ENCODE measurements at places on chromosomes 6 and 20.

DNA sequence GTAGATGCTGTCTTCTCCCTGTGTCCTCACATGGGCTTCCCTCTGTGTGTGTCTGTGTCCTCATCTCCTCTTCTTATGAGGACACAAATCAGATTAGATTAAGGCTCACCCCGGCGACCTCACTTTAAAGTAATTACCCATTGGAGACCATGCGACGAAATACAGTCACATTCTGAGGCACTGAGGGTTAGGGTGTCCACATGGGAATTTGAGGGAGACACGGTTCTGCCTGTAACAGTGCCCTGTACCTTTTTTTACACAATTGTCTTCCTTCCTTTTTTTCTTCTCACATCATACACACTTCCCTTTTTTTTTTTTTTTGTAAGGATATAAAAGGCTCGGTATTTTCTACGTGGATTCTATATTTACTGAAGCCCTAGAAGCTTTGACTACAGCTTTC, 48.9 kb downstream of the DEK start:
- DNase-seq, result peak; percentile 60

DNA sequence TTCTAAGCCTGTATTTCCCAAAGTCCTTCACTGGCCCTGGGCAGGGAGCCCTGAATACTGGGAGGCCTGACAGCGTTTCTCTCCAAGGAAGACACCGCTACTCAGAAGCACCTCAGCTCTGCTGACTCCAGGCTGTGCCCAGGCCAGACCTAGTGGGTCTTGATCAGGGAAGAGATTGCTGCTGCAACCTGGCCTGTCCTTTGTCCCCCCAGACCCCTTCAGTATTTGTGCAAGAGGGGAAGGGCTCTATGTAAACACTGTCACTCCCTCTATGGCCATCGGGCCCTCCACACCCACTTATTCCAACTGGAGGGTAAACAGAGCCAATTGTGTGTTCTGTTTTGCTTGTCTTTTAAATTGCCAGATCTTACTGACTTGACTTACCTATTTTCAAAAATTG, 20.6 kb downstream of the PLEKHG1 start:
- DNase-seq, result no peak

- no peak for DNase-seq
Observed at GRCh38 chr20:46802722-46803121, 91.9 kb upstream of the EYA2 start.

DNA sequence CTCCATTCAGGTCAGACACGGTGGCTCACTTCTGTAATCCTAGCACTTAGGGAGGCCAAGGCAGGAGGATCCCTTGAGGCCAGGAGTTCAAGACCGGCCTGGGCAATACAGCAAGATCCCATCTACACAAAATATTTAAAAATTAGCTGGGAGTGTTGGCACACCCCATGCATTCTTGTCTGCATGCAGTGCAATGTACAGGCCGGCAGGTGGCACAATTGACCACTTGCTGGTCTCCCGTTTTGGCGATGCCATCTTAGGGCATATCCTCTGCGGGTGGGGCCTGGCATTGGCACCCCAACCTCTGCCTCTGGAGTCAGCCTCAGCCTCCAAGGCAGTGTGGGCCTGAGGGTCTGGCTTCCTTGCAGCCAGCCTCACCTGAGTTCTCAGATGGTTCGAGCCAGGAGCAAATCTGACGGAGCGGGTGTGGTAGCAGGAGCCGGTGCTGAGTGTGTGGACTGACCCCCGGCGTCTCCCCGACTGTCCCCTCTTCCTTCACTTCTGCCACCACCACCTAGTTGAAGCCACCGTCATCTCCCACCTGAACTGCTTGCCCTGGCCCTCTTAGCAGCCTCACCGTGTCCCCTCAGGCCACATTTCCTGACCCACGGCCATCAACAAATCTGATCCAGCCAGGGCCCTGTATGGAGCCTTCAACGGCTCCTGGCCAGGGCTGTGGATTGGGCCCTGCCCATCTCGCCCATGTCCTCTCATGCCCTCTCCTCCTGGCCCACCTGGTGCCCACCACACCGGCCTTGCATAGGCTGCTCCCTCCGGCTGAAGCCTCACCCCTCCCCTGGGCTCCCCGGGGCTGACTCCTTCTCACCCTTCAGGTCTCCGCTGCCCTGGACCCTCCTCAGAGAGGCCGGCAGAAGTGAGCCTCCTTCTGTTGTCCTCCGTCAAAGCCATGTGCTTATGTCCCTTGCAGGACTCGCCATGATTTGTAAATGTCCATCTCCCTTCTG, 44.0 kb downstream of the EFCAB8 start:
- peak; percentile 62 for DNase-seq

DNA sequence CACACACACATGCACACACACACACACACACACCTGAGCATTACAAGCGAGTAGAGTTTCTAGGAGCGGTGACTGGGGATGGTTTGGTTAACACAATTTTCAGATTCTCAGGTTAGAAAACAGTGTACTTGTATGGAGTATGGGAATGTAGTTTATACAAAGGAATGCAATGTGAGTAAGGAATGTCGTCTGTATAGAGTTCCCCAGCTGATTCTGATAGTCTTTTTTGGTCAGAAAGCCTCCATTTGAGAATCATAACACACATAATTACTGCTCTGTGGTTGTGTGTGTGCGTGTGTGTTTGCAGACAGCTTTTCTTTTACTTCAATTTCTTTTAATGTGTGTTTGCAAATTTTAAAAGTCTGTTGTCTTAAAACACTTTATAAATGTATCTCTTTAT, 93.2 kb downstream of the MYO6 start:
- no peak for DNase-seq

- peak; percentile 22 for DNase-seq
Observed at GRCh38 chr6:506508-506907, 115.0 kb downstream of the IRF4 start.

DNA sequence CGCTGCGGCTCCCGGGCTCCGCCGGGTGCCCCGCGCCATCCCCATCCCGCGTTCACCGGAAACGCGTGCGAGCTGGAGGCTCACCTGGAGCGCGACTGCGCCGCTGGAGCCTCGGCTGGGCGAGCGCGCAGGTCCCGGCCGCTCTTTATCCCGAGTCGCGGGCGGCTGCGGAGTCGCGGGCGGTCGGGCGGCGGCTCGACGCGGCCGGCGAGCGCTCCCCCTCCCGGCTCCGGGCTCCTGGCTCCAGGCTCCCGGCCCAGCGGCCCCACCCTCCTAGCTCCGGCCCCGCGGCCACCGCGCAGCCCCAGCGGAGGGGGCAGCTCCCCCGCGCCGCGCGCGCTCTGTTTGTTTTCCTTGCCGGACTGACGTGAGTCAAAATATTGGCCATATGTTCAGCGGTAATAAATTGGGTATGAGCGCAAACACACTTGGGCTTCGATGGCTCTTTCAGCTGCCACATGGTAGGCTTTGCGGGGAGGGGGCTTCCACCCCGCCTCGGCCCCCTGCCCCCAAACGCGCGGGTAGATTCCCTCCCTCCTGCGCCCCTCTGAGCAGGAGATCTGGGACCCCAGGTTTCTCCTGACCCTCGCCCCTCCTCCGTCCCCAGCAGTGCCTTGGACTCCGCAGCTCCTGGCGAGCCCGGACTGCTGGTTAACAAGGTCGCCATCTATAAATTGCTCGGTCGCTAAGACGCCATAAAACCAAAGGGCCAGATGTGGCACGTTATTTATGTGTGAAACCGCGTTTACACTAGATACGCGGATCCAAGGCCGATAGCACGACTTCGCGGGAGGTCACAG, 8.8 kb upstream of the NKX2-2 start:
- no peak for DNase-seq

DNA sequence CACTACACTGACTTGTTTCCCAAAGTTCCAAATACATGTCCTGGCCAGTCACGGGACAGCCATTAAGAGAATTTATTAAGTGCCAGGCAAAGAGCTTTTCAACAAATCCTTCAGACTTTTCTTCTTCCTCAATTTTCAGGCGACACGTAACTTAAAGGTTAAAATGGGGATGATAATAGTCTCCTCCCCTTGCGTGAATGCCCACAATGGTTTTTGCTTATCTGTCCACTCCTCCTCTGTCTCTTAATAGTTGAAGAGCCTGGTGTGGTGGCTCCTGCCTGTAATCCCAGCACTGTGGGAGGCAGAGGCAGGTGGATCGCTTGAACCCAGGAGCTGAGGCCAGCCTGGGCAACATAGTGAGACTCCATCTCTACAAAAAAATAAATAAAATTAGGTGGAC, 11.4 kb upstream of the PARD6B start:
- DNase-seq, result no peak

DNA sequence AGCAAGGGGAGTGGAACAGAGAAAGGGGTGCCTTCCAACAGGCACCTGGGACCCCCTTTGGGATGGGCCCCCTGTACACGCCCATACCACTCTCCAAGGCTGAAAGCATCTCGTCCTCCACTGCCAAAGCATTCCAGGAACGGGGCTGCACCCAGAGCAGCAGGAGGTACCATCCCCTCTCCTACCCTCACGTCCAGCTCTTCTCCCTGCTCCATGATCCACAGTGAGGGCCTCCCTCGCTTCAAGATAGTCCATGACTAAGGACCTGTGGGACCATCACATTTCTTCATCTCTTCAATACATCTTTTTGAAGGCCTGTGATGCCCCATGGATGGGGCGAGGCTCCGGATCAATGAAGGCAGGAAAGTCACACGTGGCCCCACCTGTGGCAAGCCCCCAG, 209.9 kb downstream of the ANKRD60 start:
- no peak for DNase-seq

GRCh38 chr6:81054036-81054435, 698.4 kb downstream of the TENT5A start:
- no peak for DNase-seq

- DNase-seq, result no peak
Observed at GRCh38 chr6:15826814-15827318, 164.0 kb upstream of the DTNBP1 start.

DNA sequence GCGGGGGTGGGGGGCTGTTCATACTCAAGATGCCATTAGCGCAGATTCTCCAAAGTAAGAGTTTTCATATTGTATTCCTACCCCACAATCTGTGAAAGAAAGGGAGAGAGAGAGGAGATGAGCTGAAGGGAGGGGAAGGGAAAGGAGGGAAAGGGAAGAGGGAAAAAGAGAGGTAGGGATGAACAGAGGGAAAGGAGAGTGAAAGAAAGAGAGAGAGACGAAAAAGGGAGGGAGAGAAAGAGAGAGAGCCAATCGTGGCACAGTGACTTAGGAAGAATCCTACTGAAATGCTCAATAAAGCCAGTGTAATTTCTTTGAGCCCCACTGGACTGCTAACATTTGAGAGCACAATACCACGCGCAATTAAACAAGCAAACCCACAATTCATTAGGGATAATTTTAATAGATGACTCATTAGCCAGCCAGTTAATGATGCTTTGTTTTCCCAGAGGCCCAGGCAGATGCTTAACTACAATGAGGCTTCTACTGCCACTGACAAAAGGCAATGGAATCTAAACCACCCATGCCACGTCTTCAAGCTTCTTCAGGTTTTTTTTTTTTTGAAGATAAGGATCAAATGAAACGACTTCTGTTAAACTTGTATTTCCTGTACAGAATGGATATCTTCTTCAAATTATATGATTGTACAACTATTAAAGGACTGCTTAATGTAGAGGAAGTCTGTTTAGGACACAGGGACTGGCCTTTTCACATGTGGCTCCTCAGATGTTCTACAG, 306.8 kb downstream of the FOXC1 start:
- DNase-seq, result no peak

DNA sequence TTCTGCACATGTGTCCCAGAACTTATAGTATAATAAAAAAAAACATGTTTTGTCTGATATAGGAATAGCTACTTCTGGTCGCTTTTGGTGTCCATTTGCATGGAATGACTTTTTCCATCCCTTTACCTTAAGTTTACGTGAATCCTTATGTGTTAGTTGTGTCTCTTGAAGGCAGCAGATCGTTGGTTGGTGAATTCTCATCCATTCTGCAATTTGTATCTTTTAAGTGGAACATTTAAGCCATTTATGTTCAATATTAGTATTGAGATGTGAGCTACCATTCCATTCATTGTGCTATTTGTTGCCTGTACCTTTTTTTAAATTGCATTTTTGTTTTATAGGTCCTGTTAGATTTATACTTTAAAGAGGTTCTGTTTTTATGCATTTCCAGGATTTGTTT, 55.1 kb upstream of the PHIP start:
- DNase-seq, result no peak

DNA sequence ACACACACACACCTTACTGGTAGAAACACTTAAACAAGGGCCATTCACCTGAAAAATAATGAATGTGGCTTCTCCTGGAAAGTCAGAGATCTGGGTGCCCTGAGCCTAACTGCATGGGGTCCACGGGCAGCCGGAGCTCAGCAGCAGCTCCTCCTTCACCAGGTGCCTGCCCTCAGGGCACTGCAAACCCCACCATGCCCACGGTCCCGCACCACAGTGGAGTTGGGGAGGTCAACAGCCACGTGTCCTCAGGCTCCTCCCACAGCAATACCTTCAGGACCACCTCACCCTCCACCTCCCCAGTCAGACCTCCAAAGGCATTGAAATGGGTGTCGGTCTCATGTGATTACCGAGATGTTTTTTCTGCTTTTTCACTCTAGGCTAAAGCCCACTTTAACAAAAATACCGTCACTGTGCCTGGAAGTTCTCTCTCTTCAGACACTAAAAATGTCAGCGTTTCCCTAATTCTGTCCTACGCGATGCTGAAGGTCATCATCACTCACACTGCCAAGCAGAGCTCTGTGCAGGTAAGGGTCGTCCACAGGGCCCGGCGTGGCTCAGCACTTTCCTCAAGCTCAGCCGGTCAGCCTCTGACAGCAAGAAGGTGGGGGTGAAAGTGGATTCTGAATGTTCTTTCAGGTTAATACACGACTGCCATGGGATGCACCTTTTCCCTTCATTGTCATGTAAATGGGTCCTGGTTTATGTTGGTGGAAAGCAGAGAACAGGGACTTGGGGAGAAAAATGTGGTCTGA, 48.9 kb downstream of the CDK5RAP1 start:
- DNase-seq, result no peak

GRCh38 chr6:82078286-82078908, 169.1 kb downstream of the IBTK start:
- DNase-seq, result no peak

DNA sequence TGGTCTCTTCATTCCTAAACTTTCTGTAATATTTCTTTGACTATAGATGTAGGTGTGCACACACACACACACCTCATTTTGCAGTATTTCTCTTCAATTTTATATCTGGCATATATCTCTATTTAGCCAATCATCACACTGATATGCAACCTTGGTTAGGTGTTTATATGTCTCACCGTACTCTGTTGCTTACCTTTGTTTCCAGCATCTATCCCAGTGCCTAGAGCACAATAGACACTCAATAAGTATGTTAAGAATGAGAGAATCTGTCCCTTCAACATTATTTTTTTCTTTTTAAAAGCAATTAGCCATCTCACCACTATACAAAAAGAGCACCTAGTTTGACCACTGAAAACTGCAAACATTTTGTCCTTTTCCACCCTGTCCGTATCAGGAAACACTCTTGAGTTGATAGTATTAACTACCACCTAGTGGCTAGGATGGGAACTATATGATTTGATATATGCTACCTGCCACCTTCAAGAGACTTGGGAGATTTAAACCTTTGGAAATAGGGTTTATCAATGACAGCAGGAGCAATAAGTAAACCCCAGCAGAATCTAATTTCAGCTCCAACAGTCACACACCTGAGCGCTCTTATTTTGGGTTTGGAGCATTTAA, 48.7 kb upstream of the RSPO3 start:
- peak; percentile 39 for DNase-seq

All from Kasumi-1 (cell line).